ENCODE measurements at places on chromosomes 1 and 21. TPM values are rescaled to one million over a fixed set of nuclear protein-coding genes. Genes with fewer than 3 reads are reported as not detected.

Gene G0S2
- total RNA-seq = not detected

Gene ZSWIM5
- total RNA-seq = not detected

Gene TRAPPC3
- total RNA-seq = 134 TPM

Gene CFAP126
- total RNA-seq = not detected

Gene ZFP69B
- total RNA-seq = 2.3 TPM

- no peak for DNase-seq
These were observed 26.2 kb downstream of the TMCO4 start for GRCh38 chr1:19773485-19773884.

DNA sequence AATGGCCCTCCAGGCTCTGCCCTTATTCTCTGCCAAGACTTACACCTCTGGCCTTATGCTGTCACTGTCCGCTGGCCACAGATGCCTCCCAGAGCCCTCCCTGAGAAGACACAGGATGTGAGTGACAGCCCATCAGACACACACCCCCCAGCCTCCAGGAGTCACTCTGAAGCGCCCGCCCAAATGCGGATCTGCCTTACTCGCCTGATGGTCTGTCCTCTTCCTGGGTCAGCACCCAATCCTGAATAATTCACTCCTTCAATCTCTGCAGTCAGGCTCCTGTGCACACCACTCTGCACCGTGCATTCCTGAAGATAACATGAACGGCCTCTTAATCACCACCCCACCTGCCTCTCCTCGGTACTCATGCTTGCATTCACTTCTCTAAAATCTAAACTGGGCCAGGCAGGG is 14.7 kb downstream of the CLSTN1 start:
- DNase-seq = no peak

DNA sequence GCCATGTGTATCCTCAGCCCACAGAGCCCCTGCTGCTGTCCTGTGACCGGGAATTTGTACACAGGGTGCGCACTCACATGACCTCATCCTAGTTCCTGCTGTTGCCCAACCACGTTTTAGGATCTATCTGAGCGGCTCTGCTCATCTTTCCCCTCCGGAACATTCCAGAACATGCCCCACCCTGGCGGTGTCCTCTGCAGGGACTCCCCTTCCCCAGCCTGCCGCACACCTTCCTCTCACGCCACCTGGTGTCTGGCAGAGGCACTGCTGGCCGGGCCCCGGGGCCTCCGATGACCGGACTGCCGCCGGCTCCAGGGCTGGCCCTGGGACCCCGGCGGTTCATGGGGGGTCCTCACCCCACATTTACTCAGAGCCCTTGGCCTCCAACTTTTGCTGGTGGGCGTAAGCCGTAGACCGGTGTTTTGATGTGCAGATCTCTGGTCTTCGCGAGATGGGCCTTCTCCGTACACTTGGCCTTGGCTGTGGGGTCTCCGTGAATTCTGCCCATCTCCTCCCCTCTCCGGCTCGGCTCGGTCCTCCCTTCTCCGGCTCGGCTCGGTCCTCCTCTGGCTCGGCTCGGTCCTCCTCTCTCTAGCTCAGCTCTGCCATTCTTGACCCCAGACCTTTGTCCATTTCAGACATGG is 29.5 kb downstream of the ARHGEF16 start:
- DNase-seq = peak; percentile 57

DNA sequence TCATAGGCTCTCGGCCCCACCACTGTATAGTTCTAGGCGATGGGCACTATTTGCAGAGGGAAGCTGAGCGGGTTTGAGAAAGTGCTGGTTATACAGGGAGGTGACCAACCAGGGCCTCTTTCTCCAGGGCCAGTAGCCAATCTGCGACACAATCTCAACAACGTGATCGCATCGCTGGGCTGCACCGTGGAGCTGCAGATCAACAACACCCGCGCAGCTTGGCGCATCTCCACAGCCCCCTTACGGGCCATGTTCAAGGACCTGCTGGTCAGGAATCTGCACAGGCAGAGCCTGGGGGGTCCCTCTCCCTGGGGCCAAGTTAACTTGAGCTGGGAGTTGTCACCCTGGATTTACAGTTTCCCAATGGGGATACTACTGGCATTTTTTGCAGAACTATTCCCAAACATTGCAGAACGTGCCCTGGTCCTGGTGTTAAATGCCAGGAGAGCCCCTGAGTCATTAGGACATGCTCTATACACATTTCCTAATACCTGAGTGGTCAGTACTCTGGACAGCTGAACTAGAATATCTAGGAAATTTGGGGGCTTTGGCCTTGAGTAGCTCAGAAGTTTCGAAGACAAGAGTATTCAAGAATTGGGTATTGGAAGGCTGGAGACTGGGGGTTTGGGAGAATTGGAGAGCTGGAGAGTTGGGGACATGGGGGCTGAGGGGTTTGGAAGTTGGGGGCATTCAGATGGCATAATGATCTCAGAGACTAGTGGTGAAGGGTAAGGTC is 6.9 kb downstream of the DCST1 start:
- no peak for DNase-seq

- DNase-seq = no peak
These were observed 258.7 kb downstream of the CAMTA1 start for GRCh38 chr1:7043719-7044535.

GRCh38 chr1:167196166-167196565 is 24.5 kb upstream of the POU2F1 start:
- no peak for DNase-seq

GRCh38 chr1:229514578-229515275 is 6.6 kb upstream of the NUP133 start:
- DNase-seq = peak; percentile 61

DNA sequence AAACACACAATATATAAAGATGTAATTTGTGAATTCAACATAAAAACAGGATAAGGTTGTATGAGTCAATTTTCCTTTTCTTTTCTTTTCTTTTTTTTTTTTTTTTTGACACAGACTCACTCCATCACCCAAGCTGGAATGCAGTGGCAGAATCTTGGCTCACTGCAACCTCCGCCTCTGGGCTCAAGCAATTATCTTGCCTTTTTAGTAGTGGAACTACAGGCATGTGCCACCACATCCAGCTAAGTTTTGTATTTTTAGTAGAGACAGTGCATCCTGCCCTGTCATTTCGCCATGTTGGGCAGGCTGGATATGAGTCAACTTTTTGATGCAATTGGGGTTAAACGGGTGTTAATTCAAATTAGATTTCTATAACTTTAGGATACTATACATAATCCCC is 10.3 kb upstream of the SPRR2B start:
- no peak for DNase-seq

GRCh38 chr1:162916407-162916806 is 55.4 kb upstream of the CCDC190 start:
- no peak for DNase-seq

- no peak for DNase-seq
These were observed 141.4 kb downstream of the SMYD3 start for GRCh38 chr1:246365708-246366107.

DNA sequence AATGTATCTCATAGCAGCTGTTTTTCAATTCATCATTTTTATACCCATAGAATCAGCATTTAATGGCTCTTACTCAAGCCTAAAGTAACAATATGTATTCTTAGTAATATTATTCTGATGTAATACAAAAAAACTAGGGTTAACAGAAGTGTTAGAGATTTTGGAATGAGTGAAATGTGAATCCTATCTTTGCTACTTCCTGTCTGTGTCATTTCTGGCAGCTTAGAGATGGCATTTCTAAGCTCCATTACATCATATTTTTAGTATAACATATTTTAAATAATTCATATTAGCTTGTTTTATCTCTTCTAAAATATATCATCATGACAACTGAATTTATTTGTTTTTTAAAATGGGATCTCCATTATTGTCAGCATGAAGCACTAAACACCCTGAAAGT is 90.2 kb downstream of the LRRC7 start:
- DNase-seq = no peak

- no peak for DNase-seq
These were observed 26.7 kb downstream of the SNX7 start for GRCh38 chr1:98688110-98688739.
